ENCODE measurements at places on chromosomes 2 and 18. TPM values are rescaled to one million over a fixed set of nuclear protein-coding genes. Genes with fewer than 3 reads are reported as not detected.
A peak's percentile ranks its signal among the peaks of the same experiment; 100 is the strongest.

Gene ASPRV1
- 0.54 TPM for total RNA-seq

Gene FLACC1
- total RNA-seq: 0.98 TPM

Gene CHST10
- 14.7 TPM for total RNA-seq

Gene REG3G
- total RNA-seq: not detected

Gene SCN2A
- total RNA-seq: 0.06 TPM

GRCh38 chr2:2413525-2413924, 82.5 kb upstream of the MYT1L start:
- no peak overlapping the region for H3K27ac ChIP-seq
- no peaks in the 10 kb centered on the region for H3K36me3 ChIP-seq
- DNase-seq: no peak
- peaks cover 10% of the 10 kb centered on the region for H3K27me3 ChIP-seq

DNA sequence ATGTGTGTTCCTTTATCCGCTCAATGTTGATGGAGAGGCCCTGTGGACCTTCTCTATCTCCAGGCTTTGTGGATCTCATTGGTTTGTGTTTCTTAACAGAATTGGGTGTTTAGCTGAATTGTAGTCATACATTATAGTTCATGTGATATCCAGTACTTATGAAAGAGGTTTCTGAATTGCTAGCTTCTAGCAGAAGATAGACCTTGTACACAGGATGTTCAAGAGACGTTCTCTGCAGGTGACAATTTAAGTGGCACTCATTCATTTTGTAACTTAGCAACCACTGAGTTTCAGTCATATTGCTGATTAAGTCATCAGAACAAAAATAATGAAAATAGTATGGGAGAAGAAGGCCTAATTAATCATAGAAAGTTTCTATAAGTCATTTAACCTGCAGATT, 279.2 kb downstream of the ALPK2 start:
- no peaks in the 10 kb centered on the region for H3K27me3 ChIP-seq
- no peak overlapping the region for H3K27ac ChIP-seq
- H3K4me1 ChIP-seq: no peaks in the 10 kb centered on the region
- H3K4me3 ChIP-seq: no peak overlapping the region
- DNase-seq: no peak

GRCh38 chr2:136342138-136342537, 224.2 kb upstream of the CXCR4 start:
- H3K27ac ChIP-seq: no peak overlapping the region
- DNase-seq: no peak
- peaks cover 3% of the 10 kb centered on the region for H3K4me1 ChIP-seq
- no peak overlapping the region for H3K4me3 ChIP-seq
- no peaks in the 10 kb centered on the region for H3K36me3 ChIP-seq

DNA sequence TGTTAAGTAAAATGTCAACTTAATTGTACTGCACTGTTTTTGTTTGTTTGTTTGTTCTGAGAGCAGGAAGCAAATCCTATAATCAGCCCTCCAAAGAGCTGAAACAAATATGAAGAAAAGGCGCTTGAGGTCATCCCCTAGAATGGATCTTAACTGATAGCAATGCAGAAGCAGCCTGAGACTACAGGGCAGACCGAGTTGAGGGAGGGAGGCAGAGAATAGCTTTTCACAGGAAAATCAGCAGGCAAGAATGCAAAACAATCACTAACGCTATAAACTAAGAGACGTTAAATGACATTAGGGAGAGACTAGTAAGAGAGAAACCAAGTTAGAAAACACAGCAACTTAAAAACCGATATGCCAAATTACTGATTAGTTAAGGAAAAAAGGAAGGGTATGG, 37.2 kb downstream of the GALNT1 start:
- H3K27ac ChIP-seq: no peak overlapping the region
- H3K27me3 ChIP-seq: no peaks in the 10 kb centered on the region
- H3K36me3 ChIP-seq: peaks cover 6% of the 10 kb centered on the region
- H3K4me1 ChIP-seq: peaks cover 39% of the 10 kb centered on the region

DNA sequence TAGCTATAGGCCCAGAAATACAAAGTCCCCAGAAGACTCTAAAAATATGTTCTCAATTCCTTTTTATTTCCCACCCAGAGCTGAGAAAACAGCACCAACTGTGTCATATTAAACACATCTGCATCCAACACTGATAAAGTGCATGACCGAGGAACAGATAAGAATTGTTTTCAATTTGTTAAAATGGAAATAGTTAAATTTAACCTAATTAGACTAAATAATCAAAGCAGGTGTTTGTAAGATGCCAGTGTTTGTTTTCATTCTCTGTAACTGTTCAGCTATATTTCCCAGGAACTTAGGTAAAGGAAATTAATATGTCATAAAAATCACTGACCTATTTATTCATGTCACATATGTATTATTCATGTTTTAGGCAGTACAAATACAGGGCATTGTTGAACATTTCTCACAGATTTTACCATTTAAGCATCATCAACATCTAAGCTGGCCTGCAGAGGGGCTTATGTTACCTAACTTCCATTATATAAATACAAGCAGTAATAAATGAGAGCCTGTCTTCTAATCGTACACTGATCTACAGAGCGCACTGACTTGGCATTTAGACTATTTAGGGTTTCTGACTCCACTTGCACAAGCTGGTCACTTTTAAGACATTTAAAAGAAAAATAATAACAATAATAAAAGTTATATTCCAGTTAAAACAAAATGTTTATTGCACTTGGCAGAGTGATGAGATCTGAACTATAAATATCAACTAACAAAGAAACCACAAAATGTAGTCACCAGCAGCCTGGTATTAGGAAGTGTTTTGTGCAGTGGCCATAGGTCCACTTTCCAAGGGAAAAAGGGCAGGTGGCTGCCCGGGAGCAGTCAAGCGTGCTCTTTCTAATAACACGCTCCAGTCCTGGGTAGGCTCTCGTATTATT, 86.6 kb upstream of the ZFP36L2 start:
- no peaks in the 10 kb centered on the region for H3K27me3 ChIP-seq
- H3K36me3 ChIP-seq: peaks cover 20% of the 10 kb centered on the region
- H3K4me1 ChIP-seq: peaks cover 12% of the 10 kb centered on the region
- DNase-seq: no peak
- H3K4me3 ChIP-seq: no peak overlapping the region
- no peak overlapping the region for H3K27ac ChIP-seq

- peak; percentile 2 for DNase-seq
- no peaks in the 10 kb centered on the region for H3K27me3 ChIP-seq
- no peaks in the 10 kb centered on the region for H3K36me3 ChIP-seq
- peak overlapping the region; percentile 1 for H3K4me3 ChIP-seq
These were observed 80.0 kb upstream of the CPO start for GRCh38 chr2:206859330-206859739.

DNA sequence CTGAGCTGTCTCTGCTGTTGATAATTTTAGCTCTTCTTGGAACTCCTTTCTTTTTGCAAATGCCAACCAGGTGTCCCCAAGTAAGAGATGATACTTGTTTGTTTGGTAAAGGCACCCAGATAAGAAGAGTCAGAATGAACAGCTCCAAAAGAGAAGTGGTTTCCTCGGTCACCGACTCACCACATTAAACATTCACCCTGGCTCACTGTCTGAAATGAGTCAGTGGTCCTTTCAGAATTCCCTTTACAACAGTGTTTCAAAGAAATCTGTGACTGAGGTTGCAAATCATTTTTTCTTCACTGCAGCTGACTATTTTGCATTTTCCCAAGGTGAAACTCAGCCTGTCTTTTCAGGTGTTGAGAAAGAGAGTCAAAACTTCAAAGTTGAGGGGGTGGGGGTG, 16.2 kb upstream of the CXCR4 start:
- H3K4me3 ChIP-seq: peak overlapping the region; percentile 47
- H3K27ac ChIP-seq: peak overlapping the region; percentile 70
- H3K27me3 ChIP-seq: peaks cover 21% of the 10 kb centered on the region
- H3K36me3 ChIP-seq: peaks cover 6% of the 10 kb centered on the region
- peaks cover 92% of the 10 kb centered on the region for H3K4me1 ChIP-seq

- H3K36me3 ChIP-seq: no peaks in the 10 kb centered on the region
- peaks cover 16% of the 10 kb centered on the region for H3K4me1 ChIP-seq
- no peak overlapping the region for H3K27ac ChIP-seq
- no peaks in the 10 kb centered on the region for H3K27me3 ChIP-seq
- DNase-seq: no peak
- no peak overlapping the region for H3K4me3 ChIP-seq
These were observed 237.5 kb downstream of the LOXHD1 start for GRCh38 chr18:46419391-46420141.

- no peak overlapping the region for H3K4me3 ChIP-seq
- H3K27ac ChIP-seq: no peak overlapping the region
- H3K27me3 ChIP-seq: no peaks in the 10 kb centered on the region
- no peaks in the 10 kb centered on the region for H3K36me3 ChIP-seq
These were observed 29.6 kb upstream of the IL37 start for GRCh38 chr2:112881217-112881985.

GRCh38 chr2:210567279-210567678, 10.9 kb downstream of the CPS1 start:
- no peaks in the 10 kb centered on the region for H3K27me3 ChIP-seq
- no peak for DNase-seq
- H3K4me3 ChIP-seq: no peak overlapping the region
- no peaks in the 10 kb centered on the region for H3K4me1 ChIP-seq

Measured in activated naive CD8-positive, alpha-beta T cell treated with anti-CD3 and anti-CD28 coated beads for 36 hours (primary cell).